ENCODE measurements at places on chromosomes 5 and 9.
A peak's percentile ranks its signal among the peaks of the same experiment; 100 is the strongest.

DNA sequence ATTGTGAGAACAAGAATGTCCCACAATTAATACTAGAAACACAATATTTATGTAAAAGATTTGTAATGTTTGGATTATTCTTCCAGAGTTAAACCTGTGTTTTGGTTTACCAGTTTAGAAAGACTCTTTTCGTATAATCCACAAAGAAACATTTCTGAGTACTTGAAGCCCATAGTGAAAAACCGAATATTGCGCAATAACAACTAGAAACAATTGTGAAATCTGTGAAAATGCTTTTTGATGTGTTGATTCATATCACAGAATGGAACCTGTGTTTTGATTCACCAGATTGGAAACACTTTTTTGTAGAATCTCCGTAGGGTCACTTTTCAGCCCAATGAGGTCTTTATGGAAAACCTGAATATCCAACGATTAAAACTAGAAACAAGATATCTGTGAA lies 386.2 kb downstream of the PRDM9 start:
- no peak for DNase-seq

DNA sequence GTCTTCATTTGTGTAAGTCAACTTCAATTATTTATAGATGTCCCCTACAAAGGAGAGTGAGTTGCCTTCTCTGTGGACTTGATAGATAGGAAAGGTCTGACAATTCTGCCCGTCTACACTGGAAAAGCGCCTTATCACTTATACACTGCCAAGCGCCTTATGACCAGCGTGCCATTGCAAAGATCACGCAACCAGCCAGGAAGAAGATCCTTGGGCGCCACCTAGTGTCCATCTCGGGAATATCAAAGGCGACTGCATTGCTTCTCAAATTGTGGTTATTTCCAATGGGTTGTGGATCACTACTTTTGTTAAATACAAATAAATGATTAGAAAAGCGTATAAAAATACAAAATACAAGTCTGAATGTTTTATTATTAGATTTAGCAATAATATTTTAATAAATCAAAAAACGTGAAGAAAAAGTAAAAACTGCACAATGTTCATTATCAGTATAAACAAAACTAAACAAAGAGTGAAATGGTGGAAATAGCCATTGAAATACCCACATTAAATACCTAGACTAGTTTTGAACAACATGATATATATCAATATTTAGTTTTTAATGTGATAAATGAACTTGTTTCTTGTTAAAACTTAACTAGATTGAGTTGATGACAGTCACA lies 27.8 kb downstream of the SUB1 start:
- DNase-seq = peak; percentile 76

DNA sequence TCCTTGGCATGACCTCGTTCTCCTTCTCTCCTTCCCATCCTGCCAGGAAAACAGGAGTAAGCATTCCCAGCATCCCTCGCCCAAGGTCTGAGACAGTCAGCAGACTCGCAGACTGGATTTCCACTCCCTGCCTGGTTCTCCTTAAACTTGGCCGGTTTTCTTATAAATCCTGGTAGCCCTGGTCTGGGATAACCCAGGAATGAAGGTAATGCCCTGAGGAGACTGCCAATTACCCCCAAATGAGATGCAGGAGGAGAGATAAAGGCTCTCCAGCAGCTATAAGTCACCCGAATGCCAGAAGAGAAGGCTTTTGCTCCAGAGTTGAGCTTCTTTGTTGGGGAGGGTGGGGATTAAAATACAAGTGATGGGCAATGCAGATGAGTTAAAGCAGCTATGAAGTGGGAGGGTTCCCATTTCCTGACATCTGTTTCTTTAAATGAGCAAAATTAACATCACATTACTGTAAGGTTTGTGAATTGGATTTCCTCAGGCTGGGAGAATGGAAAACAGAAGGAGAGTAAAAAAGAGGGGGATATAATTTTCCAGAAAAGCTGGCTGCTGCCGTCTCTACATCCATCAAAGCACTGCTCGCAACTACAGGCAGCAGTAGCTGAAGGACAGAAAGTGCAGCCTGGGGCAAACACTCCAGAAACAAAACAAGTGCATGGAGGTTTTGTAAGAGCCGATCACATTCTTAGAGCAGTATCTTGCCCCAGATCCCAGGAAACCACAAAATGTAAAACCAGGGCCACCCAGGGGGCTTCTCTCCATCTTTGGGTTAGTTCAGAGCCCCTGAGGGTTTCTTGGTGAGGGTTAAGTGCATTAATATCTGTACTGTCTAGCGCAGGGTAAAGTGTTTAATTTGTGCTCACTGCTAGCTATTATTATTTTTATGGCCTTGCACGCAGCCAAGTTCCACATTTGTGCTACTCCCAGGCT lies 177.6 kb upstream of the PANK3 start:
- no peak for DNase-seq

DNA sequence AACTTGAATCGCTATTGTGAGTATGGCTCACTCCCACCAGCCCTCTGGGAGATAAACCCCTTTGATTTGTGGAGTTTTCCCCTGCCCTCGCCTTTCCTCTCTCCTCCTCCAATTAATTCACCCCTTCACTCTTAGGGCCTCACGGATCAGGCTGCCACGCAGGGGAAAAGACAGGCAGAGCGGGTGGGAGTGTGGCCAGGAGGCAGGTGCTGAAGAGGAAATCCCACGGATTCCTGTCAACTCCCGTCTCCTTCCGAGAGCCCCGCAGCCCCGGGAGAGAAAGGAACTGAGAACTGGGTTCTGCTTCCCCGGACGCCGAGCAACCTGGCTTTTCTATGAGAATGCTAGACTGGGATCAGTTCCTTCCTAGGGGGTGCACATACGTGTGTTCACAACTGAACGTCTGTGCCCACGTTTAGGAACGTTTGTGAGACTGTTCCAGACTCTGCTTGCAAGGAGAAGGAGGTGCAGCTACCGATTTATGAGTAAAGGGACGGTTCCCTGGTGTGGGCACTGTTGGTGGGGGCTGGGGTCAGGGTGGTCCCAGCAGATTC lies 314.5 kb upstream of the TLE4 start:
- no peak for DNase-seq

DNA sequence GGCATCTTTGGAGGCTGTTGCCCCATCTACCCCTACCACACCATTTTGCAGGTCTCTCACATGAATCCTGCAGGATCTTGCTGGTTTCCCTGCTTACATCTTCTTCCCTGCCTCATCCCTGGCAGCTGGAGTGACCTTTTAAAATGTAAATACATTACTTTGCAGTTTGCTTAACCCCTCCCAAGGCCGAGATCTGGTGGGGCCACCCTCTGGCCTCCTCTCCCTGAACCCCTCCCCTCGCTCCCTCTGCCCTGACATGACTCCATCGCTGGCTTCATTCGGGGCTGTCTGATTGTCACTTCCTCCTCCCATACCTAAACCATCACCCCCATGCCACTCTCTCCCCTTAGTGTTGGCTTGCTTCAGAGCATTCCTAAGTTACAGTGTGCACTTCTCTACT lies 12.6 kb upstream of the PALM2AKAP2 start:
- no peak for DNase-seq

GRCh38 chr9:127714020-127714750 lies 1.3 kb downstream of the PTRH1 start:
- no peak for DNase-seq

GRCh38 chr5:110442856-110443255 lies 283.6 kb downstream of the TMEM232 start:
- no peak for DNase-seq

DNA sequence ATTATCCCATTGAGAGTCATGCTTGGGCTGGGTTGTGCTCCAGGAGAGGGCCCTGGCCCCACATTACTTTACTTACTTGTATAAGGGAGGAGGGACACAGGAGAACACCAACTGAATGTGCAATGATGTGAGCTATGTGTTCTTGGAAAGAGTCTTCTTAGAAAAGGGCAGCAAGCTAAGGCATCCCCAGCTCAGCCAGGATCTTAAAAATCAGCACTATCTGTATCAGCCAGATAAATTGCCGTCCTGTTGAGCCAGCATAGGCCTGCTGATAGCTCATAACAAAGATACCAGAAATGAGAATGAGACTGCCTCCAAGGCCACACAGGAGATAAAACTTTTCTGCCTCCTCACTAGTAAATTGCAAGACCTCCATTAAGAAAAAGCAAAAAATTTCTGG lies 357.5 kb downstream of the CAAP1 start:
- no peak for DNase-seq

Measured in progenitor cell of endocrine pancreas (in vitro differentiated cells).